ENCODE measurements at places on chromosomes 16 and 17.

DNA sequence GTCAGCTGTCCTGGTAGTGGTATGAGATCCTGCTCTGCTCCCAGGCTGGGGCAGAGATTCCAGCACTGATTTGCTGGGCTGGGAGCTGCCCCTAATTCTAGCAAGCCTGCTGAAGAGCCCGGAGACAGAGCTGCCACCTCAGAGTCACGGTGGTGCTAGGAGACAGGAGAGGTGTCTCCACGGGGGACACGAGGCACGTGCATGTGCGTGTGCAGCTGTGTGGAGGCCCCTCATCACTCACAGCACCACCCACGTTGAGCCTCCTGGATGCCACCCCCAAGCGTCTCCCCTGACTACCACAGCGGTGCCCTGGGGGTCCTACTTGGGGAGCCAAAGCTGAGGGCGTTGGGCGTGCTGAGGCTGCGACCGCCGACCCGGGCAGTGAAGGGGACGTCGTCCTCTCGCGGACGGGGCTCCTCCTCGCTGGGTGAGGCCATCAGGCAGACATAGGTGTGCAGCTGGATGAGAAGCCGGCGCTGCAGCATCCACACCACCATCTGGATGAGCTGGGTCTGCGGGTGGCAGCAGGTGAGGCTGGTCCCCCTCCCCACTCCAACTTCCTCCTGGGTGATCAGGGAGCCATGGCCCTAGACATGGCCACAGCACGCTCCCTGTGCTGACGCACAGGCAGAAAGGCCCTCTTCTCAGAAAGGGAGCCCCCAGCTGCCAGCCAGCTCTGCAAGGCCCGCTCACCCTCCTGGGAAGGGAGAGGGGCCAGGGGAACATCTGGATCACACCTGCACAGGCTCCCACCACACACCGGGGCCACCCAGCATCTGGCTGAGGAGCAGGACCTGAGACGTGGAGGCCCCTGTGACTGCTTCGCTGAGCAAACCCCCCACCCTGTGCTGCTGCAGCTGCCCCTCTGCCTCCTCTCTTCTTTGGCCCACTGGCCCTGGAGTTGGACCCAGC is 11.6 kb downstream of the MPG start:
- DNase-seq, result no peak

- DNase-seq, result no peak
Observed at GRCh38 chr17:55580596-55581133, 69.4 kb upstream of the SMIM36 start.

DNA sequence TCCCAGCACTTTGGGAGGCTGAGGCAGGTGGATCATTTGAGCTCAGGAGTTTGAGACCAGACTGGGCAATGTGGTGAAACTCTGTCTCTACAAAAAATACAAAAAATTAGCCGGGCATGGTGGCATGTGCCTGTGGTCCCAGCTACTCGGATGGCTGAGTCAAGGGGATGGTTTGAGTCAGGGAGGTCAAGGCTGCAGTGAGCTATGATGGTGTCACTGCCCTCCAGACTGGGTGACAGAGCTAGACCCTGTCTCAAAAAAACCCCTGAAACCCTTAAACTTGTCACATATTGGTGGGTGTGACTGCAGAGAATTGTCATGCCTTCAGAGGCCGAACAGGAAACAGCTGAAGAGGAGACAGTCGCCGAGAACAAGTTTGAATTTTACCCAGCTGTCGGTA is 13.4 kb downstream of the RPTOR start:
- no peak for DNase-seq

DNA sequence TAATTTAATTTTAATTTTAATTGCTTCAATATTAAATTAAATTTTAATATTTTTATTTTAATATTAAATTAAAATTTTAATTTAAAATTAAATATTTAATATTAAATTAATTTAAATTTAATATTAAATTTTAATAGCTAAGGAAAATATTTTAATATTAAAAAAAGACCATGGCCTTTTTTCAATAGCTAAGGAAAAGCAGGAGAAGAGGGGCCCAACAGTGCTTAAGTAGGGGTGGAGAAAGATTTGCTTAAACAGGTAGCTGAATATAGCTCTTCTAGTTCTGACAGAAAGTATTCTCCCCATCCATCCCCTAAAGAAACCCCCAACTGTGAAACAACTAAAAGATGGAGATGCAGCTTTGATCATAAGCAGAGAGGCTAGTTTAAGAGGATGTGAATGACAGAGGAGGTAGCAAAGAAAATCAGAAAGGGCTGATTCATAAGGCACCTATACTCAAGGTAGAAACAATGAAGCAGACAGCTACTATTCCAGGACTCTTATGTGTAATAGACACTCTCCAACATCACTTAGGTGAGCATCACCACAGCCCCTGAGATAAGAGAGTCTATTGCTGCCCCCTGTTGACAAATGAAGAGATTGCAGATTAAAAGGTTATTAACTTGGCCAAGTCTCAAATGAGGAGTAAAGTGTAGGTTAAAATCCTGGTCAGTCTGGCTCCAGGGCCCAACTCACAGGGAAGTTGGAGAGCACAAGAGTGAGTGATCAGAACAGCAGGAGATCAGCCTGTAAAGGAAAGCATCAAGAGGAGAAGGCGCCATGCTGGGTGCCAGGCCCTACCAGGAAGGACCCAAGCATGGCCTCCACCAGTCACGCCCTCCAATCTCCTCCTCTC is 7.8 kb upstream of the RNASEK start:
- DNase-seq, result no peak

GRCh38 chr17:876272-876671 is 94.1 kb downstream of the MRM3 start:
- peak; percentile 63 for DNase-seq

DNA sequence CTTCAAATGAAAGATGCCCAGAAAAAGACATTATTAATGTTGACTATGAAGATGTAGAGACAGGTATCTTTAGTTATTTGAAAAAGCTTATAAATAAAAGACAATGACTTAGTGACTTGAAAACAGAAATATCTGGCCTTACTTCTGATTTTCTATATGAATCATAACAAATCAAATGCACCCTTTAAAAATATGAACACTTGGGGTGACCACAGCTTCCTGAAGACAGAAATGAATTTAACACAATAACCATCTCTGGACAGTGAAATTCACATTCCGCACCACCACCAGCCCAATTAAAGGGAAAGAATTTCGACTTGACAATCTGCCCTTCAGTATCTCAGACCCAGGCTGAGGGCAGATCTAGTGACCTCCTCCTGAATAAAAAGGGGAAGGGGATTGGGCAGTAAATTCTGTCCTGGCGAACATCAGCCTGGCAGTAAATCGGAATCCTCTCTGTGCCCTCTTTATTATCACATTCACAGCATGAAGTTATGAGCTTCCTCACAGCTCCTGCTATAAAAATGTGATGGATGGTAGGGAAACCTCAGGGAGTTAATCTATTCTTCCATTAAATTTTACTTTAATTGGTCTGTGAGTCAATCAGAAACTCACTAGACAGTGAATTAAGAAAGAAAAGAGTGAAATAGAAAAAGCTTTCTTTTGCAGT is 131.5 kb downstream of the SNX11 start:
- no peak for DNase-seq

DNA sequence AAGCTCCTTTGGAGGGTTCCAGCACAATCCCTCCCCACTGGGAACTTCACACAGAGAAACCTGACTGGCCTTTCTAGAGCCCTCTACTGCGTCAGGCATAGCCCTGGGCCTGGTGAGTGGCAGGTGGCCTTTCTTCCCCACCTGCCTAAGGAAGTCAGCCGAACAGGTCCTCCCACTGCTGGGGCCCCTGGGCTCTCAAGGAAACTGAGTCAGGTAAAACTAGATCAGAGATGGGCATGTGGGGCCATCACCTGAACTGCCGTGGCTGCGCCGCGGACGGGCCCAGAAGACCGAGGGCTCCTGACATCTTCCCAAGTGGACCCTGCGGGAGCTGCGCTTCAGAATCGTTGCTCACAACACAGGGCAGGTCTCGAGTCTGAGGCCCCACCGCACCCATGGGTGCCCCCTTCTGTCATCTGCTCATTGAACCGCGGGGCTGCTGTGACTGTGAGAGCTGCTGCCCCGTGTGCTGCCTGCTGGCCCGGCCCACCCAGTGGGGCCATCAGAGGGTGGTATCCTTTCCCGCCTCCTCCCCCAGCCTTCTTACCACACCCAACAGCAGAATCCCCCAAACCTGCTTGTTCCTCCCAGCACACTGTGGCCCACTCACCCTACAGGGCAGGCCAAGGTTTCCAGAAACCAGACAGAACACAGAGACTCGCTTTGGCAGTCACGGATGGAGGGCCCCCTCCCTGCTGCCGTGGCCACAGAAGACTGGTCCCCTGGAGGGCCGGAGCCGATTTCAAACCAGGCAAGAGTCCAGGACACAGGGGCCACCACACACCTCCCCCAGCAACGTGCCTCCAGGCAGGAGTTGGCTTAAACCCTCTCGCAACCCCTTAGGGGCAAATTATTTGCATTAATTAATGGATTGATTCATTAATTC is 81.1 kb downstream of the TBC1D16 start:
- peak; percentile 37 for DNase-seq

- DNase-seq, result no peak
Observed at GRCh38 chr17:33302394-33302793, 9.3 kb upstream of the ASIC2 start.

DNA sequence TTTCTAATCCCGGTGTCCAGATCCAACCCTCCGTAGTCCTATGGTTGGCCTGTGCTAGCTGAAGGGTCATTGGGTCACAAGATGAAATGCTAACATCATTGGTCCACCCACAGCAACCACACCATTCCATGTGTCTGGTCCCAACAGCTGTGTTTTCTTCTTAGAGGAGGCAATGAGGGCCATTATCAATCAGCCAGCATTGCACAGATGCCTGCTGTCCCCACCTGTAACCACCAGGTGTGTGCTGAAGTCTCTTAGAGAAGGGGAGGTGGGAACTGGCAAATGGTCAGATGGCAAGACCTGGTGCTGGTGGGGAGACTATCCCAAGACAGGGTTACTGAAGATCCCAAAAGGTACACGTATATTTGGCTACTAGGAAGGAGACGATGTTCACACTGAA is 37.4 kb downstream of the HIC1 start:
- DNase-seq, result no peak

DNA sequence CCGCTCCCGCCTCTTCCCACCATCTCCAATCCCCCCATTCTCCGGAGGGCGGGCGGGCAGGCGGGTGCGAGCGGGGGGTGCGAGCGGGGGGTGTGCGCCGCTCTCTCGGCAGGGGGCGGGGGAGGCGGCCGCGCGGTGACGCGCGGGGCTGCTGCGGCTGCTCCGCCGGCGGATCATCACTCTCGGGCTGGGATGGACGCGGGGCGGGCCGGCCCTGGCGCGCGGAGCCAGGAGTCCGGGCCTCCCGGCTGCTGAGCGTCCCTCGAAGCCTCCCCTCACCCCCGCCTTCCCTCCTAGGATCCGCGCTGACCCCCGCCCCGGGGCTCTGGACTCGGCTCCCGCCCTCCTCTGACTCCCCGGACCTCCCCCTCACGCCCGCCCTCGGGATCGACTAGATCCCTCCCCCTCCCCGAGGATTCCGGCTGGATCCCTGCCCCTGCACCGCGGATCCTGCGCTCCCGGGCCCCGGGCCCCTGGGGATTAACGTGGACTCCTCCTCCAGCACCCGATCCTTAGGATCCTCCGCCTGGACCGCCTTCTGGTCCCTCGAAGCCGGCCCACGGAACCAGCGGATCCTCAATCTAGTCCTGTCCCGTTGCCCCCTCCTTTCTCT is 946 bp upstream of the TMEM256 start:
- peak; percentile 90 for DNase-seq

- DNase-seq, result no peak
Observed at GRCh38 chr16:10652730-10653590, 41.8 kb downstream of the TEKT5 start.

GRCh38 chr16:4347010-4347409 is 4.1 kb downstream of the PAM16 start:
- no peak for DNase-seq

GRCh38 chr16:68346892-68347480 is 36.2 kb downstream of the PRMT7 start:
- no peak for DNase-seq

GRCh38 chr17:29066047-29066446 is 23.1 kb downstream of the PIPOX start:
- DNase-seq, result no peak

- no peak for DNase-seq
Observed at GRCh38 chr17:2551928-2552327, 40.2 kb upstream of the METTL16 start.

Data from activated effector memory CD4-positive, alpha-beta T cell treated with anti-CD3 and anti-CD28 coated beads, Interleukin-2, amount 50 U/mL, for 16 hours (primary cell).